ENCODE measurements at places on chromosomes 7 and 10. TPM values are rescaled to one million over a fixed set of nuclear protein-coding genes. Genes with fewer than 3 reads are reported as not detected.

The LIPN gene
- 0.09 TPM for total RNA-seq

The OR2AE1 gene
- total RNA-seq = not detected

The NUPR2 gene
- total RNA-seq = 0.38 TPM

The TMEM254 gene
- total RNA-seq = 10.0 TPM

The ASB10 gene
- total RNA-seq = not detected

The CRYGN gene
- total RNA-seq = 1.2 TPM

DNA sequence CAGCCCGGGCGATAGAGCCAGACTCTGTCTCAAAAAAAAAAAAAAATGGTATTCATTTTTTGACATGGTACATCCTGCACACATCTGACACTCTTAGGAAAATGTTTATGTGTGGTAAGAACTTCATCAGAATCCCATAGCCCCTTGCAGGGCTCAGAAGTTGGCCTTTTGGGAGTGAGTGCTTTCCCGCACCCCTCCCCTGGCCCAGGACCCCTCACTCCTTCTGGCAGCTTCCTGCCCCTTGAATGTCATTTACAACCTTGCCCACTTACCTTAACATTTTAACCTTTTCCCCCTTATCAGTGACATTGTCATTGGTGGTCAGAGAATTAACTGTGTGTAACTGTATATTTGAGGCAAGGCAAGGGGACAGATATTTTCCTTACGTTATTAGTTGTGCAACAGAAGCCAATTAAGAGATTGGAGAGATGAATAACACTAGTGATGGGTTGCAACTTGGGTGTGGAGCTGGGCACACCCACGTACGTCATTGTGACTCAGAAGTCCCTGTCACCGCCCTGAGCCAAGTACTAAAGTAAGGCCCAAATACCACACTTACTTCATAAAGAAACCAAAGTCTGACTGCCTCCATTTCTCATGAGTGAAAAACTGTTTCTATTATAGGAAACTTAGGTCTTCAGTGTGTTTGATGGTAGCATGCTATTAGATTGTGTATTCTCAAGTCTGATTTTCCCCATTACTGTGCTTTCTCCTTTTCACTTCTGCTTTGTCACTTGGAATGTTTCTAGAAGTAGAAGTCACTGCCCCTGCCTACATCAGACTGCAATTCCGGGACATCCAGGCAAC, 31.6 kb downstream of the OGDH start:
- peaks cover 45% of the 10 kb centered on the region for H3K4me1 ChIP-seq
- no peak for DNase-seq
- no peak overlapping the region for H3K4me3 ChIP-seq
- no peaks in the 10 kb centered on the region for H3K27me3 ChIP-seq

DNA sequence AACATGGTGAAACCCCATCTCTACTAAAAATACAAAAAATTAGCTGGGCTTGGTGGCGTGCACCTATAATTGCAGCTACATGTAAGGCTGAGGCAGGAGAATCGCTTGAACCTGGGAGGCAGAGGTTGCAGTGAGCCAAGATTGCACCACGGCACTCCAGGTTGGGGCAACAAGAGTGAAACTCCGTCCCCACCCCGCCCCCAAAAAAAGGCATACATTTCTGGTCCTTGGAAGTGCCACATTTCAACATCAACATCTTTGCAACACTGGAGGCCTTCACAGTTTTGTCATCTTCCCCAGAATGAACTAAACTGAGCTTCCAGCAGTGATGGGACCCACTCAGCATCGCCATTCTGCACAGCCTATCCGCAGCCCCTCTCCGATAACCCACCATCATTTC, 36.6 kb downstream of the FAM53B start:
- H3K36me3 ChIP-seq = peaks cover 48% of the 10 kb centered on the region
- peaks cover 95% of the 10 kb centered on the region for H3K4me1 ChIP-seq
- H3K4me3 ChIP-seq = no peak overlapping the region
- H3K27ac ChIP-seq = peak overlapping the region; percentile 3

DNA sequence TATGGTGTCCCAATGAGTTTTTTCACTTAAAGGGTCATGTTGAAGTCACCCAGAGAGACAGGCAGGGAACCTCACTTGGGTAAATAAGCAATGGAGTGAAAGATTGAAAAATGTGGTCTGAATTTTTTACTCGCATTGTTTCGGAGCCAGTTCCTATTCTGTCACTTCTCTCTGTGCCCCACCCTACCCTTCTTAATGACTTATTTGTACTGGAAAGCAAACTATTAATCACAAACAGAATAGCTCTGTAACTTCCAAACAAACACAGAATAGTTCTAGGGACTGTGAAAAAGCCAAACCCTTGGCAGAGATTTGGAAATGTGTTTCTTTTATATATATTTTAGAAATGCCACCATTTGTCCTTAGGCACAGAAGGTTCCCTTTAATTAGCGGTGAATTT, 76.0 kb downstream of the LRMDA start:
- H3K36me3 ChIP-seq = no peaks in the 10 kb centered on the region
- no peak for DNase-seq
- no peak overlapping the region for H3K27ac ChIP-seq
- no peaks in the 10 kb centered on the region for H3K4me1 ChIP-seq
- H3K27me3 ChIP-seq = no peaks in the 10 kb centered on the region

GRCh38 chr7:131265227-131265626, 62.4 kb upstream of the MKLN1 start:
- no peaks in the 10 kb centered on the region for H3K27me3 ChIP-seq
- DNase-seq = no peak
- H3K36me3 ChIP-seq = no peaks in the 10 kb centered on the region
- H3K4me1 ChIP-seq = no peaks in the 10 kb centered on the region
- no peak overlapping the region for H3K27ac ChIP-seq

GRCh38 chr7:139679731-139680594, 97.8 kb downstream of the HIPK2 start:
- H3K4me1 ChIP-seq = peaks cover 3% of the 10 kb centered on the region
- no peak overlapping the region for H3K27ac ChIP-seq
- DNase-seq = no peak
- H3K27me3 ChIP-seq = no peaks in the 10 kb centered on the region
- H3K4me3 ChIP-seq = no peak overlapping the region
- no peaks in the 10 kb centered on the region for H3K36me3 ChIP-seq

DNA sequence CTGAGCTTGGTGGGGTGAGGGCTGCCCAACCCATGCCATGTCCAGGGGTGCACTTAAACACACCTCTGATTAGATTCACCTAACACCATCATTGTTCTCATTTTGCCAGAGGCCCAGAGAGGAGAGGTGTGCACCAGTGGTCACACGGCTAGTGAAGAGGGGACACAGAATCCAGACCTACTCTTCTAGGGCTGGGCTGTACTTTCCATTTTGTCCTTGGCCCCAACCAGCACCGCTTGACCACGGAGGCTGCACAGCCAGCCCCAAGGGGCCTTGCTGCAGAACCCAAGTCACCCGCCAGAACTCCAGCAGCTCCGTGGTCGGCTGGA, 246 bp upstream of the WDFY4 start:
- H3K4me1 ChIP-seq = no peaks in the 10 kb centered on the region
- no peaks in the 10 kb centered on the region for H3K36me3 ChIP-seq
- H3K27me3 ChIP-seq = no peaks in the 10 kb centered on the region

DNA sequence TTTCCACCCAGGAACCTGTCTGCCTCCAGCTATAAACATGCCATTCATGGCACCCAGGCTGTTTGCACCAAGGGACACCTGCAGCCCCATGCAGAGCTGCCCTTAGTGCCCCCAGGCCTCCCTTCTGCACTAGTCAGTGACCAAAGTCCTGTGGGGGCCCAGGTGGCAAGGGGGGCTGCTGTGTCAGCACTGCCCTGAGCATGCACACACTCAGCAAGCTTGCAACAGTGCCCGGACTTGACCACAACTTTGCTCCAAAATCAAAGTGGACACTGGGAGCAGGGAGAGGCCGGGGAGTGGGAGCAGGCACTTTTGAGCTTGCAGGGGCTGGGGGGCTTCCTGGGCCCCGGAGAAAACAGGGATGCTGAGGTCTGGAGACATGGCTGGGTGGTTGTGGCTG, 192.9 kb upstream of the MBL2 start:
- no peaks in the 10 kb centered on the region for H3K4me1 ChIP-seq
- H3K27ac ChIP-seq = no peak overlapping the region
- H3K4me3 ChIP-seq = no peak overlapping the region
- H3K36me3 ChIP-seq = no peaks in the 10 kb centered on the region
- DNase-seq = no peak

DNA sequence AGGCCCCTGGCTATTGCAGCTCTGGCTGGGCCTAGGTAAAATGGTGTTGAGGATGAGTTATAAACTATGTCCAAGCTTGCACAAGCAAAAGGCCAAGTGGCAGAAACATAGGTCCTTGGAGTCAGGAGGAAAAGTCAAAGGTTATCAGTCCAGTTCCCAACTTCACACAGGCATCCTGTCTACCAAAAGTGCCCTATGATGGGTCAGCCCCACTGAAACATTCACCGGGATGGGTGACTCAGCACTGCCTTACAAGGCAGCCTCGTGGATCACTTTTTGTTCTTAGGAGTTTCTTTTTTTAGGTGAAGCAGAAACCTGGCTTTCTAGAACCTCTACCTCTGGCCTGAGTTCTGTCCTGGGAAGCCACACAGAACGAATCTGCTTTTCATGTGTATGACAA, 158.8 kb upstream of the LYZL2 start:
- no peak overlapping the region for H3K27ac ChIP-seq
- no peak for DNase-seq
- H3K4me3 ChIP-seq = no peak overlapping the region
- no peaks in the 10 kb centered on the region for H3K27me3 ChIP-seq
- H3K36me3 ChIP-seq = no peaks in the 10 kb centered on the region

DNA sequence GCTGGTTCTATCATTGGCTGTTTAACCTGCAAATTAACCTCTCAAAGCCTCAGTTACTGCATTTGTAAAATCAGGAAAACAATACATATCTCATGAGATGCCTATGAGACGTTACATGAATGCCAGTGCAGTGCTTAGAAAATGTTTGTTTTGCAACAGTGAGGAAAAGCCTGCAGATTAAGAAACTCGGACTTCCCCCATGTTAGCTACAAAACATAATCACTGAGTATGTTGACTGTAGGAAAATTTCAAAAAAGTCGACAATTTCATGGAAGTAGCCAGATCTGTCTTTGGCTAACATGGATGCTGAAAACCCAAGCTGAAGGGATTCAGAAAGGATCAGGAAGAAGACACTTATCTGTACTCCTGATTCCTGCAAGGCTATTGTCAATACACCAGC, 121.4 kb downstream of the TRIL start:
- H3K27ac ChIP-seq = no peak overlapping the region
- no peaks in the 10 kb centered on the region for H3K36me3 ChIP-seq
- H3K4me1 ChIP-seq = no peaks in the 10 kb centered on the region

DNA sequence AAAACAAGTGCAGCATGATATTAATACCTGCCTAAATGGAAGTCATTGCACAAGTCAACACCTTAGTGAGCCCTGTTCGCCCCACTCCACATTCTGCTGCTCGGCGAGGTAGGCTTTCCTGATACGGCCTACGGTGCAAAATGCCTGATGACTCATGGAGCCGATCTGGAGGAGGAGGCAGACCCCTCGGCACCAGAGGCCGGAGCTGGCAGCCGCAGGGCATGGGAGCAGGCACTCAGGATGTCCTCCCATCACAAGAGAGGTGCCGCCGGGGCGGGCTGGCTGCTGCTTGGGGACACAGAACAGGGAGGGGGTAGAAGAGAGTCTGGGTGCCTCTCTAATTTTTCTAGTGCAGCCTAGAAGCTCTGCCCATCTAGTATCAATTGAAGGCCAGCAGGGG, 418.5 kb upstream of the MGMT start:
- peaks cover 3% of the 10 kb centered on the region for H3K27me3 ChIP-seq
- no peaks in the 10 kb centered on the region for H3K4me1 ChIP-seq
- H3K4me3 ChIP-seq = no peak overlapping the region
- no peaks in the 10 kb centered on the region for H3K36me3 ChIP-seq
- no peak overlapping the region for H3K27ac ChIP-seq
- no peak for DNase-seq

DNA sequence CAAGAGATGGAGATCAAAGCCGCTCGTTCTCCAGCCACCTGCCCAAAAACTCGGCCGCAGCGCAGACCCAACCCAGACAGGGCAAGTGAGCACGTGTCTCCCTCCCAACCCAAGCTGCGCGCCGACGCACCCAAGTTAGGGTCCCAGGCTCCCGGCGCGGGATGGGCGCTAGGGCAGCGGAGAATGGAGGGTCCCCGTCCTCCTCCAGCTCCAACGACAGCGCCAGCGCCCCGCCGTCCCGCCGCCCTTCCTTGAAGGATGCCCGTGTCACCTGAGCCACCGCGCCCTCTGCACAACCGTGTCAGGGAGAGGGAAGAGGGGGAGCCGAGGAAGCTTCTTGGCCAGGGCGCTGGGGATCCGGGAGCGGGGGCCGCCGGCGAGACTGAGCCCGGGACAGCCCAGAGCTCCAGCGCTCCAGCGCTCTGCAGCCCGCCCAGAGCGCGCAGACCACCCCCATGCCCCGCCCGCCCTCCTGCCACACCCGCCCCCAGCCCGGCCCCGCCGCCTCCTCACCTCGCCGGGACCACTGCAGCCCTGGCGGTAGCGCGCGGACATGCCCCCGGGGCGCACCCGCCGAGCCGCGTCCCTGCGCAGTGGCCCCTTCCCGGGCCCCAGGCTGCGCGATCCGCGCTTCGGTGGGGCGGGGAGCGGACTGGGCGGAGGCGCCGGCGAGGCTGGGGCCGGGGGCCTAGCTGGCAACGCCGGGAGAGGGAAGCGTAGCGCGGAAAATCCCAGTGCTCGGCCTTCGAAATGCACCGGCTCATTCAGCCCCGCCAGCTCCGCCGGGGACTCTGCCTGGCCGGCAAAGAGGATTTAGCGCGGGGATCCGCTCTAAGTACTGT, at the start of gene SLC16A12:
TSS of gene SLC16A12 (minus strand) at position 424 of the 842 bp plus-strand sequence. CDS start 73,016 bp downstream, outside the sequence.
- peaks cover 5% of the 10 kb centered on the region for H3K4me1 ChIP-seq
- H3K36me3 ChIP-seq = no peaks in the 10 kb centered on the region
- DNase-seq = no peak
- H3K27me3 ChIP-seq = peaks cover 57% of the 10 kb centered on the region
- no peak within 1 kb of the TSS for H3K27ac ChIP-seq

DNA sequence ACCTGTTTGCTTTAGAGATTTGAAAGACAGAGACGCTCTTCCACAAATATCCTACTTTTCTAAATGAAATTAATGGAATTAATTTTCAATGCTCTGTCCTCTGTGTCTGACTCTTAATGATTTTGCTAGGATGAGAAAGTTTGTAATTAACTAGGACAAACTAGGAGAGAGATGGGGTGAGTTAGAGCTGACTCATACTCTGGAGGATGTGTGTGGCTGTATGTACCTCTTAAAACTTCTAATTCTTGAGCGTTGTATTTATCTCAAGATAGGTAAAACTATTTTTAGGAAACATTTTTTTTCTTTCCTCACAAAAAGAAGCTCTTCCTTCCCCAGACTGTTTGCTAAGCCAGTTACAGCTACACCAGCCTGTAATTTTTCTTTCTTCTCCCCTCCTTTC, 178.8 kb upstream of the ANKRD30A start:
- H3K4me3 ChIP-seq = no peak overlapping the region
- H3K27me3 ChIP-seq = no peaks in the 10 kb centered on the region
- no peaks in the 10 kb centered on the region for H3K4me1 ChIP-seq
- H3K27ac ChIP-seq = no peak overlapping the region

GRCh38 chr7:46322937-46323336, 401.9 kb upstream of the IGFBP3 start:
- H3K36me3 ChIP-seq = no peaks in the 10 kb centered on the region
- H3K27me3 ChIP-seq = no peaks in the 10 kb centered on the region
- H3K4me1 ChIP-seq = no peaks in the 10 kb centered on the region
- no peak overlapping the region for H3K27ac ChIP-seq
- H3K4me3 ChIP-seq = no peak overlapping the region
